ENCODE measurements at places on chromosomes 13 and 19.
A peak's percentile ranks its signal among the peaks of the same experiment; 100 is the strongest.

- DNase-seq = no peak
These were observed 163.5 kb upstream of the TUBA3C start for GRCh38 chr13:19345158-19345557.

DNA sequence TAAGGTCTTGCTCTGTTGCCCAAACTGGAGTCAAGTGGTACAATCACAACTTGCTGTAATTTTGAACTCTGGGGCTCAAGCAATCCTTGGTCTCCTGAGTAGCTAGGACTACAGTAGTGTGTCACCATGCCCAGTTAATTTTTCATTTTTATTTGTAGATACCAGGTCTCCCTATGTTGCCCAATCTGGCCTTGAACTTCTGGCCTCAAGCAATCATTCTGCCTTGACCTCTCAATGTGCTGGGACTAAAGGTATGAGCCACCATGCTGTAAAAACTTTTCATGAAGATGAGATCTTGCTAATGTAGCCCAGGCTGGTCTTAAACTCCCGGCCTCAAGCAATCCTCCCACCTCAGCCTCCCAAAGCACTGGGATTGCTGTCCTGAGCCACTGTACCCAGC, 15.1 kb upstream of the NAA16 start:
- DNase-seq = no peak

DNA sequence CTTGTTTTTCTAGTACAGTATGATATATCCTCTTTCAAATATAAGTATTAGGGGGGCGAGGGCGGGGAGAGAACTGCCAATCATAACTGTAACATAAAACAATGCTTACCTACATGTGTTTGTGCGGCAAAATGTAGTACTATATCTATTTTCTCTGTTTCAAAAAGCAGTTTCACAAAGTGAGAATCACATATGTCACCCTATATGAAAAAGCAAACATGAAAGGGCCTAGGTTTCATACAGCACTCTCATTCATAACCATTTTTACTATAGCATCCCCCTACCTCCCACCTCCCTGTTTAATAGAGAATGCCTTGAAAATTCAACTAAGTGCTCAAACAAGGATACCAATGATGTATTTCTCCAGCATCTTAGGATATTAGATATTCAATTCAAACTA, 5.2 kb downstream of the TGDS start:
- DNase-seq = no peak

- DNase-seq = no peak
These were observed 1343.9 kb upstream of the PCDH9 start for GRCh38 chr13:68574053-68574452.

DNA sequence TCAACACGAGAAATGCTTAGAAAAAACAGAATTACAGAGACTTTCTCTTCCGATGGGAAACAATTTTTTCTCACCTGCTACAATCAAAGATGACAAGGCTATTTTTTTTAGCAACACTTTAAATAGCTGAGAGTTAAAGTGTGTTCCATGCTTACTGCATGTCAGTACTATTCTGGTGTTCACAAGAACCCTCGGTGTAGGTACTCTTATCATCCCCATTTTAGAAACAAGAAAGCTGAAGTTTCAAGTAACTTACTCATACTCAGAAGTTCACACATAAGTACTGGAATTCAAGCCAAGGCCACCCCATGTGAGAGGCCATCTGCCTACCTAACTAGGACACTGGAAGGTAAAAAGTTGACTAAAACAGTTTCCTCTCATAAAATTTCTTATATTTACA, 9.0 kb upstream of the TNFRSF19 start:
- DNase-seq = no peak

DNA sequence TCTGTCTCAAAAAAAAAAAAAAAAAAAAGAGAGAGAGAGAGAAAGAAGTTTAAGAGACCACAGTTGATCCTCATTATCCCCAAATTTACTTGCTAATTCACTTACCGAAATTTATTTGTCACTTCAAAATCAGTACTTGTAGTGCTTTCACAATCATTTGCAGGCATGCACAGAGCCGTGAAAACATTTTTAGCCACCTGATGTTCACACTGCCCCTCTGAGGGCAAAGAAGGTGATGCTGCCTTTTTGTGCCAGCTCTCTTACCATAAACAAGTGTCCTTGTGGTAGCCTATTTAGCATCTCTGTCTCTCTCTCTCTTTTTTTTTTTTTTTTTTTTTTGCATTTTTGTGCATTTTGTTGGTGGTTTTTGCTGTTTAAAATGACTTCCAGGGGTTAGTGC, 24.1 kb upstream of the CASP14 start:
- no peak for DNase-seq

GRCh38 chr13:44147233-44147632, 226.4 kb upstream of the SERP2 start:
- no peak for DNase-seq

- no peak for DNase-seq
These were observed 10.5 kb downstream of the ZIC2 start for GRCh38 chr13:99991828-99992775.

- no peak for DNase-seq
These were observed 59.7 kb downstream of the SIPA1L3 start for GRCh38 chr19:37966662-37967231.

- peak; percentile 83 for DNase-seq
These were observed 20.0 kb upstream of the ERCC1 start for GRCh38 chr19:45443462-45444317.

DNA sequence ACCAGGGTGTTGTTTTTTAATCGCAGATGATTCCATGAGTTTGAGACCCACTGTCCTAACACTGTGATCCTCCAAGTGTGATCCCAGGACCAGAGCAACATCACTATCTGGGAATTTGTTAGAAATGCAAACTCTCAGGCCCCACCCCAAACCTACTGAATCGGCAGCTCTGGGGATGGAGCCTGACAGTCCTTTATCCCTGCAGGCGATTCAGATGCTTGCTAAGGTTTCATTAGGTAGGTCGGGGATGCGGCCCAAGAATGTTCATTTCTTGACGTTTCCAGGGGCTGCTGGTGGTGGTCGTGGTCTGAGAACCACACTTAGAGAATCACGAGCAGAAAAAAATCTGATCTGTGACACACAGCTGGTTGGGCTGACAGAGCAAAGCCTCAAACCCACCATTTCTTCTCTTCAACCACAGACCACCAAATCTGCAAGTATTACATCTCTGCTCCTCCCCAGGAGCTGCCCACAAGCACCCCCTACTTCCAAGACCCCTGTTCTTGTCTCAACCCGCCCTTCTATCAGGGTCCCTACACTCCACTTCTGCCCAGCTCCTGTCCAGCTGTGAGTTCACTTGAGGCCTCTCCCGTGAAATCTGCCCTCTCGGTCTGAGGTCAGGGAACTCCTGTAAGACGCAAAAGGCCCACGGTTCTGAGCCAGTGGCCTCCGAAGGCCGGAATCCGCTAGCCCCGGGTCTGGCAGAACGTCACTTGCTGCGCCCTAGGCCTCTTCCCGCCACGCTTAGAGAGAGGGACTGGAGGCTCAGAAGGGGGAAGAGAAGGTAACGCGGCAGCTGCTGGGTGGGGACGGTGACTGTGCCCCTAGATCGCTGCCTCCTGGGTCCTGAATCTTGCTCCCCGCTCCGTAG, 1.1 kb upstream of the FARP1 start:
- no peak for DNase-seq

GRCh38 chr19:4624301-4624700, 15.0 kb upstream of the TNFAIP8L1 start:
- no peak for DNase-seq

- no peak for DNase-seq
These were observed 66.9 kb upstream of the DOCK9 start for GRCh38 chr13:99044764-99045163.

DNA sequence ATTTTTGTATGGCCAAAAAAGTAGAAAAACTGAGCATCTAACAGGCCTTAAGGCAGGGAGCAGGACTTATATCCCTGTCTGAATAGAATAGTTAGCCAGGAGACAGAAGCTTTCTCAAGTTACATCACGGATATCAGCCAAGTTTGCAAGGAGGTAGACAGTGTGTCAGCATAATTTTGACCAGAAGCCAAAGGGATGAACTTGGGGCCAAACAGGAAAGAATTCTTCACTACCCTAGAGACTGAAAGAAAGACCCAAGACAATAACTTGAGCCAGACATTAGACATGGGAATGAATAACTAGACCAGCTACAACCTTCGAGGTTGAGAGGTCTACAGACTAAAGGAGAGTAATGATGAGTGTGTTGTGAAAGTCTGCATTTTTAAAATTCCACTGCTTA, 48.1 kb upstream of the PCDH9 start:
- DNase-seq = no peak

DNA sequence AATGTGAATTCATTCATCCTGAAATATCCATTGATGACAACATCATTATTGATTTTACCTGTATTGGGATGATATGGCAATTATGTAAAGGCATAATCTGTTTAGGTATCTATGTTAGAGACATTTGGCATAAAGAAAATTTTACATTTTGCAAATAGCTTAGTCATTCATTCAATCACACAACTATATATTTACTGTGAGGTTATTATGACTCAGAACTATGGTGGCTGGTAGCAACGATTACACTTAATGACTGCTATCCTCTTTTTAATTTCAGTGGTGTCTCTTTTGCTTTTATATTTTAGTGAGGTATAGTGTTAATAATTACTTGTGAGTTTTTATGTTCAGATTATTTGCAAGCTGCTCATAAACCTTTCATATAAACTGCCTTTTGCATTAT, 955.9 kb downstream of the SLITRK6 start:
- DNase-seq = no peak

DNA sequence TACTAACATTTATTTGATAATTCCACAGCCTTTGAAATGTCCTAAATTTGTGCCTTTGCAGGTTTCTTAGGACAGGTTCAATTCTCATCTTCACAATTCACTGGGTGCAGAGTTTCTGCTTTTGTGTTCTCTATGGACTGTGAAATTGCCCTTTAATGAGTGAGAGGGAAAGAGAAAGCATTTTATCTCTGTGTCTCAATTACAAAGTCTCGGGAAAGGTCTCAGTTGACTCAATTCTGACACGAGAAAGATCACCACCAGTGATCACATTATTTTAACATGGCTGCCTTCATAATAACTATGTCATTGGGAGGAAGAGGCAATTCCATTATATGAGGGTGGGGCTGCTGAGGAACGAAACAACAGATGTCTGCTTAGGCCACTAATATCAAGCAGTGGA, 26.2 kb upstream of the LRCH1 start:
- no peak for DNase-seq

DNA sequence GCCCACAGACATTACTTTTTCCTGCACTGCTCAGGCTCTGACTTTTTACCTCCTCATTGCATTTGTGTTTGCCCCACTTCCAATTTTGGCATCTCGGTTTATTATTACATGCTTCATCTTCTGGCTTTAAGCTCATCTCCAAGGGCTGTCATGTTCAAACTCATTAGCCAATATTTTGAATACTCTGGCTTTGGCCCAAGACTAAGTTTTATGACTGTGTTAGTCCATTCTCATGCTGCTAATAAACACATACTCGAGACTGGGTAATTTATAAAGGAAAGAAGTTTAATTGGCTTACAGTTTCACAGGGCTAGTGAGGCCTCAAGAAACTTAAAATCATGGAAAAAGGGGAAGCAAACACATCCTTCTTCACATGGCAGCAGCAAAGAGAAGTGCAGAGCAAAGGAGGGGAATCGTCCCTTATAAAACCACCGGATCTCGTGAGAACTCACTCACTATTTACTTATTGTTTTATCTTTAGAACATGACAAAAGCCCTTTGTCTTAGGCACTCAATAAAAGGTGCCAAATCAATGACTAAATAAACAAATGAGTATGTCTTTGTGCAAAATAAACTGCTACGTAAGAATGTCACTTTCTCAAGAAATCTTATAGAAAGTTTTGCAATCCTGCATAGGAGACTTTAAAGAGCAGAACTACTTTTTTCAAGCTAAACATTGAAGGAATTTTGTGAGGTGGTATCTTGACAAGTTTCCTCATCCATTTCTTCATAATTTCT, 233.4 kb upstream of the SPRY2 start:
- no peak for DNase-seq

DNA sequence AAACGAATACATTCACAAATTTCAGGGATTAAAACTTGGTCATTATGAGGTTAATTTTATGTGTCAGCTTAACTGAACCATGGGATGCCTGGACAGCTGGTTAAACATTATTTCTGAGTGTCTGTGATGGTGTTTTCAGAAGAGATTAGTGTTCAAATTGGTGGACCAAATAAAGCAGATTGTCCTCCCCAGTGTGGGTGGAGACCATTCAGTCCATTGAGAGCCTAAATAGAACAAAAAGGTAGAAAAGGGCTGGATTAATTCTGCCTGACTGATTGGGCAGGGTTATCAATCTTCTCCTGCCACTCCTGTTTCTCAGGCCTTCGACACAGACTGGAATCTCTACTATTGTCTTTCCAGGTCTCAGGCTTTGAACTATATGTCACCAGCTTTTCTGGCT, 203.8 kb upstream of the SLITRK6 start:
- DNase-seq = no peak

- no peak for DNase-seq
These were observed 558 bp downstream of the MZT1 start for GRCh38 chr13:72726726-72727416.

DNA sequence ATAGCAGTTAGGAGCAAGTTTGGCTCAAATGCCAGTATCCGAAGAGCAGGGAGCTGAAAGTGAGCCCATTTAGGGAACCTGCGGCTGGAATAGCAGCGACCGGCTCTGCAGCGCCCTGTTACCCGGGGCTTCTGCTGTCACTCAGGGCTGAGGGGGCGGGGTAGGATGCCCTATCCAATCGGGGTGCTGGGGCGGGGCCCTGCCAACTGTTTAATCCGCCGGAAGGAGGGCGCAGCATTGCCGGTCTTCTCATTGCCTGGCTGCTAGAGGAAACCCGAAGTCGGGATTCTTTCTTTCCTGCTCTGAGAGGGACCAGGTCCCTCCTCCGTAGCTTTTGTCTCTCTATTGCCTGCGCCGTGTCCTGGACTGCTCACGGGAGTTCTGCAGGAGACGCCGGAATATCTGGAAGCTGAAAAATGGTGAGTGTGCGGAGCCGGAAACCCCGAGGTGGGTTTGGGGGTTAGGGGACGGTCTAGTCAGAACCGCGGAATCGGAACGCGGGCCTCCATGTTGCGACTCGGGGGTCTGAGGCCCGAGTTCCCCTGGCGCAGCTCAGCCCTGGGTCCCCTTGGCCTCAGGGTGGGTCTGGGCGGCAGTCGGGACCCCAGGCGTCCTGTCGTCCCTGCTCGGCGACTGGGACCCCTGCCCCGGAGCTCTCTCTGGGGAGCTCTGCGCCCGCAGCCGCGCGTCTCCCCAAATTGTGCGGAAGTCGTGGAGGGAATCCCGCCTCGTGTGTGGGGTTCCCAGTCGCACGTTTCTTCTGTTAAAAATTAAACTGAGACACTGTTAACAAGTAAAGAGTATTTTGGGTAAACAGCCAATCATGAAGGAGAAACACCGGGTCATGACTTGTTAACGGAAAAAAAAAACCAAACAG, 22.8 kb downstream of the ZNF763 start:
- peak; percentile 96 for DNase-seq

GRCh38 chr19:17926044-17926443, 6.8 kb upstream of the CCDC124 start:
- no peak for DNase-seq

Data from amniotic stem cell (primary cell).